ENCODE measurements at places on chromosomes 7 and 10.

- peak; percentile 39 for DNase-seq
These were observed 210.7 kb upstream of the GNAI1 start for GRCh38 chr7:79923953-79924352.

DNA sequence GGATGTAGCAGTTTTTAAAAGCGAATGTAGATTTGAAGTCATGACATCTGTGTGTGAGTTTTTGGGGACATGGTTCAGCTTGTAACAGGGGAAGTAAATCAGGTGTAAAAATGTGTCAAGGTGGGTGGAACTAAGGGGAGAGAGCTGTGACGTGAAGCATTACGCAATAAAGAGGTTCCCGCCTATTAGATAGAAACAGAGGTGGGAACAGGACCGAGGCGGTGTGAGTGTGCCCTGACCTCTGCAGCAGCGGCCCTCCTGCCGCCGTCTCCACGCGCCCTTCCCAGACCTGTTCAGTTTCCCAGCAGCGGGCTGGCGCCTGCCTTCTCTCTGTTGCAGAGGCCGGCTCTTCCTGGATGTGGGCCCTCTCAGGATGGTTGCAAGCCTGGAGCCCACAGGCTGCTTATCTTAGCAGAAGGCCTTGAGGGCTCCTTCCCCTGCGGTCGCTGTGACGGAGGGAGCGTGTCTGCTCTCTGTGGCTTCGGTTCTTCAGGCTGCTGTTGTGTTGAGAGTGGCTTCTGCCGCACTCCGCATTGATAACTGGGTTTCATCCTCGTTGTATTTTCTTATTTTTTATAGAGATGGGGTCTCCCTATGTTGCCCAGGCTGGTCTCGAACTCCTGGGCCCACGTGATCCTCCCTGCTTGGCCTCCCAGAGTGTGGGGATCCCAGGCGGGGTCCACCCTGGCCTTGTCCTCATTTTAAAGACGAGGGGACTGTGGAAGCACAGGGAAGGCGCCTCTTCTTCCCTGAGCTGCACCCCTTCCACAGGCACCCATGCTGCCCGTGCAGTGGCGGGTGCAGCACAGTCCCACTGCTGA, 65.0 kb downstream of the DNAJB6 start:
- no peak for DNase-seq

GRCh38 chr10:43124094-43124521, 14.1 kb upstream of the CSGALNACT2 start:
- DNase-seq: no peak

DNA sequence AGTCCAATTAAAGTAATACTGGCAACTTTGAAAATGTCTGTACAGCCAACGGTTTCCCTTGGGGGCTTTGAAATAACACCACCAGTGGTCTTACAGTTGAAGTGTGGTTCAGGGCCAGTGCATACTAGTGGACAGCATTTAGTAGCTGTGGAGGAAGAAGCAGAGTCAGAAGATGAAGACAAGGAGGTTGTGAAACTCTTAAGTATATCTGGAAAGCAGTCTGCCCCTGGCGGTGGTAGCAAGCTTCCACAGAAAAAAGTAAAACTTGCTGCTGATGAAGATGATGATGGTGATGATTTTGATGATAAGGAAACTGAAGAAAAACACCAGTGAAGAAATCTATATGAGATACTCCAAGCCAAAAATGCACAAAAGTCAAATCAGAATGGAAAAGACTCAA, 72.2 kb downstream of the ZNF783 start:
- no peak for DNase-seq

All from fibroblast of mammary gland (primary cell).